ENCODE measurements at places on chromosomes 2 and 18.

DNA sequence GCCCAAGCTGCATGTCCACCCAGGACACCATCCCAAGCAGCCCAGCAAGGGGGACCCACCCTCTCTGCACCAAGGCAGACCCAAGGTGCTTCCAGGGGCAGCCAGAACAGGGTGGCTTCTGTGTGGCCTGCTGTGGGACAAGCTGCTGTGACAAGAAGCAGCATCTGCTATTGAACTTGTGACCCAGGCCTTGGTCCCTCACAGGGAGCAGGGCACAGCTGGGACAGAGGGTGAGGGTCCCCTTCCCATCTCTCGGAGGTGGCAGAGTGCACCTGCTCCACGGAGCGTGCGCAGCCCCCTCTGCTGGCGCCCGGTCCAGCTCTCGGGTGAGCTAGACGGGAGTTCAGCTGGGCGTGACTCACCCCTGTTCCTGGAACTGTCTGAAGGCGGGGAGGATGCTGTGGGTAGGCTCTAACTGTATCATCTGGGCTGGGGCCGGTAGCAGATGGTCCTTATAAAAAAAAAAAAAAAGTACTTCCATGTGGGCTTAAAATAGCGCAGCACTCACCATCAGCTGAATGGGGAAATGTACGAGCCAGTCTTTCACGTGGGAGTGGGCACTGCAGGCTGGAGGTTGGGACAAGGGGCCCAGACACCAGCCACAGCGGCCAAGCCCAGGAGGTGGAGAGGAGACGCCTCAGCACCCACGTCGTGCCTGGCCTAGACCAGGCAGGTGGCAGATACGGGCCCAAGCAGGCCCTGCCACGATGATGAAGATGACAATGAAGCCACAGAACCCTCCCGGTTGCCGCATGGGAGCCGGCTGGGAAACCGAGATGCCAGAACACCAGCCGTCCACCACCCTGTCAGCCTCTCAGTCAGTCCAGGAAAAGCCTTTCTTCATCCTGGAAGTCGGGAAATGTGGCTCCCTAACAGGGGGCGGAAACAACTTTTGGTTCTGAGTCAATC is 136.8 kb upstream of the ID2 start:
- peak; percentile 85 for DNase-seq

DNA sequence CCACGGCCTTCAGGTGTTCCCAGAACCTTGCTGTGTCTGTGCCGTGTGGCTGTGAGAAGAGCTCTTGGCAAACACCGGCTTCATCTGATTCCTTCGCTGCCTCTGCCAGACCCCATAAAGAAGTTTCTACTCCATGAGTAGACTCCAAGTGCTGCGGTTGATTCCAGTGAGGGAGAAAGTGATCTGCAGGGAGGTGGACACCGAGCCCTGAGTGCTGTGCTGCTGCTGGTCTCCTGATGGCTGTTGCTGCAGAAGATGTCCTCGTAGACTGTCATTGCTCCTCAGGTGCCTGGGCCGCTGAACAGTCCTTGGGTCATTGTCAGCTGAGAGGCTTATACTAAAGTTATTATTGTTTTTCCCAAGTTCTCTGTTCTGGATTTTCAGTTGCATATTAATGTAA is 19.6 kb downstream of the ASB1 start:
- DNase-seq: no peak

GRCh38 chr2:216536734-216537210 is 38.1 kb downstream of the RPL37A start:
- DNase-seq: peak; percentile 82

- DNase-seq: no peak
These were observed 16.5 kb upstream of the ME2 start for GRCh38 chr18:50862401-50862800.

DNA sequence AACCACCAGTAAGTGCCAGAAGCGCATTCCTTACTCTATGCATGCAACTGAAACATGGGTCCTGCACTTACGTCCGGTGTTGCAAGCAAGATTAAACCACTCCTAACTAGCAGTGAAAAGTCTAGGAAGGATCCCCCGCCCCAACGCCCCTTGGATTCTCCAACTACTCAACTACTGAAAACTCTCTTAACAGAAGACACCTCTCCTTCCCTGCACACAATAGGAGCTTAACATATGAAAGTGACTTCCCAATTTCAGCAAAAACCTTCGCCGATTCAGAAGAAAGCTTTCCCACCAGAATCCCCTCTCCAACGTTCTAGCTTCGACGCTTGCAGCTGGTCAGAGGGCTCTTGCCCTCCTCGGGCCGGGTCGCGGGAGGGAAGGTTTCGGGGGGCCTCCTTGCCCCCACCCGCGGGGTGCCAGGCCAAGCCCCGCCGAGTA is 578 bp downstream of the IWS1 start:
- DNase-seq: peak; percentile 64

DNA sequence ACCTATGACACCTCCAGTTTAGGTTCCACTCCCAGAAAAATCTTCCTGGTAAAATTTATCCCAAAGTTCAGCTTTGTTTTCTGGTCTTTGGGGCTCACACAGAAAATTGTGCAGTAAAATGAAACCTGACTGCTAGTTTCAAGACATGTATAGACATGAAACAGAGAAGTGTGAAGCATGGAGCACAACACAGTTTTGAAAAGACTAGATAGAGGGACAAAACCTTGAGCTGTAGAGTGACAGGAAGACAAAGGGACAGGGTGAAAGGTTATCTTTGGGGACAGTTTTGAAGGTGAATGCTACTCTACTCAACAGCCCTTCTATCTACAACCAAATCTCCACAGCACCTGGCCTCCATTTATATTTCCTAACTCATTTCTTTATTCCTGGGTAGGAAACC is 352.6 kb downstream of the RBM43 start:
- DNase-seq: no peak

- no peak for DNase-seq
These were observed 27.2 kb upstream of the SATB2 start for GRCh38 chr2:199484927-199485326.

DNA sequence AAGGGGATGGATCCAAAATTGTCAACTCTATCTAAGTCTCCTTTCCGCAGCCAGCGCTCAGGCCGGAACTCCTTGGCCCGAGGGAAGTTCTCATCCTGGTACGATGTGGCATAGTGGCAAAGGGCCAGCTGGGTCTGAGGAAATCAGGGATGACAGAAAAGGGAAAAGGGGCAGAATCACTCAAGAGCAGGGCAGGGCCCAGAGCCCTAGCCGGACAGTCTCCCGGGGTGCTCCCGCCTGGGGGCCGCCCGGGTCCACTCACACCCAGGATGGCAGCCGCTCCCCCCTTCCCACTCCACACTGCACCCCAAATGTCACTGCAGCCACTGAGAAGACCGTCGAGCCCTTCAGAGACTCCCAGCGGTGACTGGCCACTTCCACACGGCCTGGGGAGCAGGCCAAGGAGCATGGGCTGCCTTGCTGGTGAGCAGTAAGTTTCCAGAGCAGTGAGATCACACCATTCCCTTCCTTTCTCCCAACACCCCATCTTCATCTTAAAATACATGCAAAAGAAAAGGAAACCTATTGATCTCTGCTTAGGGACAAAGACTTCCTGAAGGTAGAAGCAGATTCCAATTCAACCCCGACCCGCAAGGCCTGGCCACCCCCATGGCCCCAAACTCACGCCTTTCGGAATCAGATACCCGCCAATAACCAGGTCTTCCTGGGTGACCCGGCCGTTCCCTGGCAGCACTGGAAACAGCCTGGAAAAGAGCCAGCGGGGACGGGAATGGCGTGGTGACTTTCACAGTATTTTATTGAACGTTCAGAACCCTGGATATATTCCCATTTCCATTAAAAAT is 26.7 kb downstream of the CYP27C1 start:
- no peak for DNase-seq

DNA sequence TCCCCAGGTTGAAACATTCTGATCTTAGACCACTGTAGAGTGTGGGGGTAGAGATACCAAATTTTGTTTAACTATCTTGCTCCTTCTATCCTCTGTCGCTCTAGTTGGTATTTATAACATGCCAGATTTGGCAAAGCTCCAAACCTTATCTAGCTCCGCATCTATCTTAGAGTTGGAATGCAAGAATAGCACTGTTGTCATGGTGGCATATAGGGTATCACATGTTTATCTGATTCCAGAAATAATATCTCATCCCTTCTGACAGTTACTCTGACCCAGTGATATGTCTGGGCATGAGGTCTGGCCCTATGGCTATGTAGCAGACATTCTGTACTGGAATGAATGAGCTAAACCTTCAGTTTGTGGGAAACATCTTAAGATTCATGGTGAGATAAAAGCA is 51.7 kb downstream of the CABYR start:
- peak; percentile 70 for DNase-seq

DNA sequence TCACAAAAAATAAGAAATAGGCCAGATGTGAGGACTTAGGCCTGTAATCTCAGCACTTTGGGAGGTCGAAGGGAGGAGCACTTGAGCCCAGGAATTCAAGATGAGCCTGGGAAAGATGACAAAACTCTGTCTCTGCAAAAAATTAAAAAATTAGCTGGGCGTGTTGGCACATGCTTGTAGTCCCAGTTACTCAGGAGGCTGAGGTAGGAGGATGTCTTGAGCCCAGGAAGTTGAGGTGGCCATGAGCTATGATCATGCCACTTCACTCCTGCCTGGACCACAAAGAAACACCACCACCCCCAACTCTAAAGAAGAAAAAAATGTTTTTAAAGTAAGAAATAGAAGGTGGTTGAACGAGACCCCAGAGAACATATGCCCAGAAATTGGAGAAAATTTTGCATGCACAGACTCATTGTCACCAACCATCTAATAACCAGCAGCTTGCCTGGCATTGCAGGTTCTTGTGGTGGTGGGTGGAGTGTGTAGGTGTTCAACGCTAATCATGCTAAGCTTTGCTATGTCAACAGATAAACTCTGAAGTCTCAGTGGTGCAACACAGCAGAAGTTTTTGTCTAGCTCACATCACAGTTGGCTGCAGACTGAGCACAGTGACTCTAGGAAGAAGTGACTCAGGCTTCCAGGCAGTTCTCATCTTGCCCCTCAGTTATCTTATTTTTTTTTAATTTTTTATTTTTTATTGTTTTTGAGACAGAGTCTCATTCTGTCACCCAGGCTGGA is 18.6 kb downstream of the ARL4C start:
- DNase-seq: no peak

DNA sequence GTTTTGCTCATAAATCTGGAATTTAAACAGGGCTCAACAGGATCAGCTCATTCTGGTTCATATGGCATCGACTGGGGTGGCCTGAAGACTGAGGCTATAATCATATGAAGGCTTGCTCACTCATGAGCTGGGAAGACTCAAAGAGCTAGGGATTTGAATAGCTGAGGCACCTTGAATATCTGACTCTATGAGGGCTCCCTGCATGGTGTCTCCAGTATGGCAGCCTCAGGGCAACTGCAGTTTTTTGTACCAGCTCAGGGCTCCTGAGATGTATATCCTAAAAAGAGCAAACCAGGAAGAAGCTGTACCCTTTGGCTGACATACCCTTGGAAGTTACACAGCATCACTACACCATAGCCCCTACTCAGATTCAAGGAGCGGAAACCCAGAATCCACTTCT is 15.3 kb upstream of the GPR39 start:
- DNase-seq: no peak

DNA sequence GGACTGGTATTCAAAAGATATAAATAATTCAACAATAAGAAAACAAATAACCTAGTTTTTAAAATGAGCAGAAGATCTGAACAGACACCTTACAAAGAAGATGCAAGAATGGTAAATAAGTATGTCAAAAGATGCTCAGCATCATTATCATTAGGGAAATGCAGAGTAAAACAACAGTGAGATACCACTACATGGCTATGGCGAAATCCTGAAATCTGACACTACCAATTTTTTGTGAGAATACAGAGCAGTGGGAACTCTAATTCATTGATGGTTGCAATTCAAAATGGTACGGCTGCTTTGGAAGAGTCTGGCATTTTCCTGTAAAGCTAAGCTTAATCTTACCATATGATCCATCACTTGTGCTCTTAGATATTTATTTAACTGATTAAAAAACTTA is 151.8 kb downstream of the UBR3 start:
- no peak for DNase-seq

- DNase-seq: peak; percentile 75
These were observed 86.0 kb downstream of the OSBPL6 start for GRCh38 chr2:178280244-178280852.

GRCh38 chr2:241379481-241380480 is 23.7 kb downstream of the FARP2 start:
- DNase-seq: no peak

DNA sequence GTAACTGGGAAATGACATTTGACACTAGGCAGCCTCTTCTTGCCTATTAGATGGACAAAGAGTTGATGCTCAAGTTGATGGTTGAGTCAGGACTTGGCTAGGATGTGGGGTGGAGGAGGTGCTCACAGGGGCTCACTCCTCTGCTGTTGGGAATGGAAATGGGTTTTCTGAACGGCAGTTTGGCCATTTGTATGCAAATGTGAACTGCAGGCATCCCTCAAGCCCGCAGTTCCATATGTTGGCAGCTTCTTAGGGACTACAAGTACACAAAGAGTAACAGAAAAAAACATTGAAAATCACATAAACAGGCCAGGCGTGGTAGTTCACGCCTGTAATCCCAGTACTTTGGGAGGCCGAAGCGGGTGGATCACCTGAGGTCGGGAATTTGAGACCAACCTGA is 80.8 kb downstream of the INPP5D start:
- no peak for DNase-seq

DNA sequence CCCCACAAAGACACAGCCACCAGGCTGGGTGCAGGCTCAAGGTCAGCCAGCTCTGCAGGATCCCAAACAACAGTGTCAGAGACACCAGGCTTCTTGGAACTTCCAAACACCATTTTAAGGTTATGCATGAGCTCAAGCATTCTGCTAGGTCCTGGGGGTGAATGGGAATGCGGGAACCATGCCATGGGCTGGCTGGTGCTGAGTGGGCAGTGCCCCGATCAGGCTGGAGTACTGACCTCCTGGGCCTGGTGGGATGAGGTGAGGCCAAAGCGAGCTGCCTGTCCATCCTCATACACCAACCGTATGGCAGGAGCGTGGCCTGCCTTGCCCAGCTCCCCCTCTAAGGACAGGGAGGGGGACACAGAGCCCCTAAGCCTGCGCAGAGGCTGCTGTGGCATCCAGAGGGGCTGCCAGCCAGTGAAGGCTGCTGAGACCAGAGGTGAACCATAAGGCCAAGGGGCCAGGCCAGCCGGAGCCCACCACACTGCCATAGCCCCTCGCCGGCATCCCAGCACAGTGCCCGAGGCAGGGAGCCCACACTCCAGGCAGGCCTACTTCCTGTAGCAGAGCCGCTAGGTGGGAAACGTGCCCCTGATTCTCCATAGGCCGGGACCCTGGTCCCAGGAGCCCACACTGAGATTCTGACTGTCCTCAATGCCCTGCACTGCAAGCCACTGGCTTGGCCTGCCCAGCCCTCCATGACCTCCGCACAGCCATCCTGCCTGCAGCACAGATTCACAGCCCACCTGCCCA is 135.0 kb downstream of the HDAC4 start:
- no peak for DNase-seq

- DNase-seq: no peak
These were observed 26.2 kb upstream of the KDM3A start for GRCh38 chr2:86414996-86415395.

DNA sequence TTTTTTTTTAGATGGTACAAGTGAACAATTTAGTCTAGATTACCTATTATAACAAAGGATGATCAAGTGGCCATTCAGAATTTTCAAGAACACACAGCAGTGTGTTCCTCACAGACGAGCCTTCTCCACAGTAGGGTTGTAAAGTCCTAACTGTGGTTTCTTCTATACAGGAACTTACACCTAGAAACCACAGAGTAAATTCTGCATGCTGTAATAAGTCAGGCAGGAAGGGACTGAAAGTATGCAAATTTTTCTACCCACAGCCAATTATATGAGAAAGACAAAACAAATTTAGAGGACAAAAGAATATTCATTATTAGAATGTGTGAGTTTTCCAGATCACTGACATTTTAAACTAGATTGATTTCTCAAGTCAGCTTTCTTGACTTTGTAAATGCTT is 99.5 kb downstream of the RBMS1 start:
- no peak for DNase-seq

All from amniotic epithelial cell (primary cell).